ENCODE measurements at places on chromosomes 3 and 15.
A peak's percentile ranks its signal among the peaks of the same experiment; 100 is the strongest.

- no peak for DNase-seq
Observed at GRCh38 chr3:86913160-86913559, 77.8 kb downstream of the VGLL3 start.

DNA sequence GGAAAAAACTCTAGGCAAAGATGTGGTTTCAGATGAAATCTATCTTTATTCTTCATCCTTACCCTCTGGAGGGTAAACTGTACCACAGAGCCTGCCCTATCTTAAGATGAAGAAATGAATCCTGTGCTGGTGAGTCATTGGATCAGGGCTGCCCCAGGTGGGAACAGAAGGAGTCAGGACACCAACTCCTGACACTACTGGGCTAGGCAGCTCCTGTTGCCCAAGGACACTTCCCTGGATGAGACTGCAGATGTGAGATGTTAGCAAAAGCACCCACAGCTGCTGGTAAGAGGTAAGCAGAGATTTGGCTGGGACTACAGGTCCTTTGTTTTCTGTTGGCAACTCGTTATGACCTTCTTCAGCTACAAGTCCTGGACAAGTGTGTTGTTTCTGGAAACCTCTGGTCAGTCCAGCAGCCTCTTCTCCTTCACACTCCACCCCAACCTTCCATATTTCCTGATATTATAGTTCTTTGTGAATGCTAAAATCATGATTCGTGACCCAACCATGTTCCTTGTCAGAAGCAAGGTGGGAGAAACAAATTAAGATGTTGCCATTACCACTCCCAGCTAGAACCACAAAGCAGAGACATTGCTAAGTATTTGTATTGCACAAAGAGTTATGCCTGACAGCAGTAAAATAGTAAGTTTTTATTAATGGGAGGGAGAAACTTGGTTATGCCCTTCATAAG, 104.2 kb upstream of the TGFBR2 start:
- DNase-seq, result no peak

- no peak for DNase-seq
Observed at GRCh38 chr3:14486460-14486859, 53.7 kb downstream of the GRIP2 start.

DNA sequence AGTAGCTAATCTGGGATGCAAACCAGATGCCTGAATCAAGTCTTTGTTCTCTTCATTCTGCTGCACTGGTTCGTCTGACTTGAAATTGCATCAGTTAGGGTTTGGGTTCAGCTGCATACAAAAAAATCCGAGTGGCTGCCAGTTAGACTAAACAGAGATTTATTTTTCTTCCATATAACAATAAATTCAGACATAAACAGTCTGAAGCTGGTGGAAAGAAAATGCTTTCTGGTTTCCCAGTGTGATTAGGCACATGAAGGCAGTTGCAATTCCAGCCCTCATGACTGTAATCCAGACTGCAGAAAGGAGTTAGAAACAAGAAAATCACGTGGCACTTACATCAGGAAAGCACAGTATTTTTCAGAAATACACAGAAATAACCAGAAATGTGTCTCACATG, 930.7 kb downstream of the MCTP2 start:
- no peak for DNase-seq

DNA sequence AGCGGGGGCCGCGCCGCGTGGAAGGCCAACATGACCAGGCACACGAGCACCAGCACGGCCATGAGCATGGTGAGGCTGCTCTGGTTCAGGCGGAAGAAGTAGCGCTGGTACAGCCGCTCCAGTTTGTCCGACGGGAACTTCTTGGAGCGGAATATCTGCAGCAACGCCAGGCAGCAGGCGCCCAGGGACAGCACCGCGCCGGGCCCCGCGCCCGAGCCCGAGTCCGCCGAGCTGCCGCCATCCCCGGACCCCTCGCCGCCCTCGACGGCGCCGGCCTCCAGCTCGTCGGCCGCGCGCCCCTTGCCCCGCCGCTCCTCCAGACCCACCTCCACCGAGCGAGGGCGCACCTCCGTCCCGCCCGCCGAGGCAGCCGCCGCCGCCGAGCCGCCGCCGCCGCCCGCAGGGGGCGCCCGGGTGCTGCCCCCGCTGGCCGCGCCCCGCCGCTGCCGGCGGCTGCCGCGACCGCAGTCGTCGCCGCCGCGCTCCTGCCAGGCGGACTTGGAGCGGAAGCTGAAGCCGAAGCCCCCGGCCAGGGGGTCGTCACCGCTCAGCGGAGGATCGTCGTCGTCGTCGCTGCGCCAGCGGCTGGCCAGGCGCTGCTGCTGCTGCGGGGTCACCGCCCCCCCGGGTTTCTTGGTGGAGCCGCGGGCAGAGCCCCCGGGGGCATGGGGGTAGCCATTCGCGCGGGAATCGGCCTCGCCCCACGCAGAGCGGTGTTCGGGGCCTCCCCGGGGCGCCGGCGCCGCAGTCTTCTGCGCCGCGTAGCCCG, 957 bp downstream of the ADCY5 start:
- peak; percentile 59 for DNase-seq

- no peak for DNase-seq
Observed at GRCh38 chr3:134339913-134340312, 34.3 kb downstream of the AMOTL2 start.

DNA sequence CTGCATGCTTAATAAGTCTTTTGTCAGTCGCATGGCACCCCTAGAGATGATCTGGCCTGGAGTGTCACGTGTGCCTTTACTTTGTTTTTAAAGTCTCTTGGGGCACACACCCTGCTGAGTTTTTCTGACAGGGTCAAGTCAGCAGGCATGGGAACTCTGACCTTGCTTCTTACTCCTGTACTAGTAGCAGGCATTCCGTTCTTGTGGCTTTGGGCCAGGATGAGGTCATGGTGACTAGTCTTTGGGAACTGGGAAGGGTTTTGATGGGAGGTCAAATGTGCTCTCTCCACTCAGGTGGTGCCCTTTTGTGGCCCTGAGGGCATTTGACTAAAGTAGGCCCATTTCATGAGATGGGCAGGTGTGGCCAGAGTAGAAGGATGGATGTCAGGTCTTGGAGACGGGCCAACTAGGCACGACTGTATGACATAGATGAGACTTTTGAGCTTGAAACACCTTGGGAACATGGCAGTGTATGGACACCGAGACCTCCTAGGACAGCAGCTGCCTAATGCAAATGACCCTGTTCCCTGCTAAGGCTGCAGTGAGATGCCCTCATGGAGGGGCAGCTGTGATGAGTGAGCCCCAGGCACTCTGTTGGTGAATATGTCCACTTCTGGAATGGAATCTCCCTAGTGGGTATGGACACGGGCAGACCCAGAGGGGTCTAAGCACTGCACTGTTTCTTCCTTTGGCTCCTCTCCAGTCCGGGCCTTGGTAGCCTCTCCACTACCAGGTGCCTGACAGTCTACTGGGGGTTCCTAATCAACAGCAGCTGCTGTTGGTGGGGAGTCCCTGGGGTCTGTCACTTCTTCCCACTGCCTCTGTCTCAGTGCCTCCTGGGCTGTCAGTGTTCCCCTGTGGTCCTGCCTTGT, 16.4 kb downstream of the SRPRB start:
- no peak for DNase-seq

DNA sequence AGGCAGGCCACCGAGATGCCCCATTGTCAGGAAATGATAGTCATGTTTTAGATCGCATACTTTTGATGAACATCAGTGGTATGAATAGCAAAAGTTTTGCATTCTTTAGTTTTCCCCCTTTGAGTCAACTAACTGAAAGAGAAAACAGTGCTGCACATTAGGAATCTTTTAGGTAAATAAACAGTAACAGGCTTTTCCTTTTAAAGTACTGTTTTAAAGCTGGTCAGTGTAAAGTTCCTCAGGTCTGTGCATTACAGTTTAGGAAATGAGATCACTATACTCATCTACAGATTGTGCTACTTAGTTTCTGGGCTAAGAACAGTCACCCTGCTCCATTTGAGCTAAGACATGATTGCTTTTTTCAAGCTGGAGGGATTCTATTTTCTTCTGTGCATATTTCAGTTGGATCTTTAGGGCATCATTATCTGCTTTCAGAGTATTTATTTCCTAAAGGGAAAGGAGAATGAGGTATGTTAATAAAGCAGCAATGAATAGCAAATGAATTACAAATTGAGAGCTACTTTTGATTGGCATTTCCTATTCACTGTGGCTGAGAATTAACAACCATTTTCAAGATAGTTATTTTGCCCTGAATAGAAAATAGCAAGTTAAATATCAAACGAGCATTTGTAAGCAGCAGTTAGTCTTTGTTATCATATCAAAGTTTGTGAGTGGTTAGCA, 36.5 kb downstream of the FAM98B start:
- DNase-seq, result no peak

- DNase-seq, result no peak
Observed at GRCh38 chr3:81911221-81911620, 149.8 kb upstream of the GBE1 start.

GRCh38 chr3:160697637-160698380, 20.8 kb downstream of the ARL14 start:
- DNase-seq, result no peak

- no peak for DNase-seq
Observed at GRCh38 chr3:93969997-93970396, 3.7 kb downstream of the PROS1 start.

GRCh38 chr3:138509586-138509985, 75.2 kb downstream of the ESYT3 start:
- no peak for DNase-seq

Data from activated CD4-positive, alpha-beta T cell treated with anti-CD3 and anti-CD28 coated beads for 48 hours (primary cell).